ENCODE measurements at places on chromosomes 2 and 18.

- no peaks in the 10 kb centered on the region for H3K27me3 ChIP-seq
- H3K4me1 ChIP-seq = no peaks in the 10 kb centered on the region
- no peaks in the 10 kb centered on the region for H3K36me3 ChIP-seq
- no peak overlapping the region for H3K4me3 ChIP-seq
- no peak overlapping the region for H3K27ac ChIP-seq
These were observed 441.8 kb downstream of the CMPK2 start for GRCh38 chr2:6423944-6424343.

DNA sequence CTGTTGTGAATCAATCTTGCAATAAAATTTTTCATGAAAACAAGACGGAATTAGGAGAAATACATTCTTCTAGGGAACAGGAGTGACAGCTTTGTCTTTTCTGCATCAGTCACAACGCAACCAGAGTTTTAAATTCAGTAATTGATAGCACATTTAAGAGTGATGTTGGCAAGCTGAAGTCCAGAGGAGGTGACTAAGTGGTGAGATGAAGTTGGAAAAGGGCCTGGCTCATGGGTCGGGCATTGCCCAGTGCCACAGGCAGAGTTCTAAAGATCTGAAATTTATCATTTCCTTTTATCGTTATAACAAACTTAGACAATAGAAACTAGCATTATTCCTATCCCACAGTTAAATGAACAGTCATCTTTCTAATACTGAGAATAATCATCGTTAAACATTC, 764.6 kb upstream of the ZEB2 start:
- DNase-seq = no peak
- H3K27ac ChIP-seq = no peak overlapping the region
- no peak overlapping the region for H3K4me3 ChIP-seq
- no peaks in the 10 kb centered on the region for H3K36me3 ChIP-seq

DNA sequence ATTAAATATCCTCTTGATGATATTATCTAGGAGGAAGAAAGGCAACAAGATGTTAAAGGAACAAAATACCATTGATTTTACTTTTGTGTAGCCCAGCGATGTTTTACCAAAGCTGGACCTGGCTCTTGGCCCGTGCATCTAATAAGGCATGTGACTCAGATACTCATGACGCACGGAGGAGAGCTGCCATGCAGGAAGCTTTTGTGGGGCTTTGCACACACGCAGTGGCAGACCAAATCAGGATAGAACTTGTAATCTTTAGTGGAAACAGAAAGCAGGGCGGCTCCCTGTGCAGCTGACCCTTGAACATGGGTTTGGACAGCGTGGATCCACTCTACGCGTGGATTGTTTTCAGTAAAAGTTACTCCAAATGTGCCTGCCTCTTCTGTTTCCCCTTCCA, 190.0 kb downstream of the NAPG start:
- no peak overlapping the region for H3K27ac ChIP-seq
- H3K4me3 ChIP-seq = no peak overlapping the region
- DNase-seq = no peak

- H3K4me3 ChIP-seq = no peak overlapping the region
- H3K27me3 ChIP-seq = peaks cover 21% of the 10 kb centered on the region
- no peaks in the 10 kb centered on the region for H3K4me1 ChIP-seq
- no peak overlapping the region for H3K27ac ChIP-seq
- no peaks in the 10 kb centered on the region for H3K36me3 ChIP-seq
These were observed 4.0 kb upstream of the HOXD4 start for GRCh38 chr2:176147210-176147799.

GRCh38 chr2:12507295-12507694, 209.4 kb upstream of the TRIB2 start:
- H3K4me3 ChIP-seq = no peak overlapping the region
- H3K27me3 ChIP-seq = no peaks in the 10 kb centered on the region
- H3K36me3 ChIP-seq = no peaks in the 10 kb centered on the region
- H3K27ac ChIP-seq = peak overlapping the region; percentile 33
- DNase-seq = peak; percentile 26

DNA sequence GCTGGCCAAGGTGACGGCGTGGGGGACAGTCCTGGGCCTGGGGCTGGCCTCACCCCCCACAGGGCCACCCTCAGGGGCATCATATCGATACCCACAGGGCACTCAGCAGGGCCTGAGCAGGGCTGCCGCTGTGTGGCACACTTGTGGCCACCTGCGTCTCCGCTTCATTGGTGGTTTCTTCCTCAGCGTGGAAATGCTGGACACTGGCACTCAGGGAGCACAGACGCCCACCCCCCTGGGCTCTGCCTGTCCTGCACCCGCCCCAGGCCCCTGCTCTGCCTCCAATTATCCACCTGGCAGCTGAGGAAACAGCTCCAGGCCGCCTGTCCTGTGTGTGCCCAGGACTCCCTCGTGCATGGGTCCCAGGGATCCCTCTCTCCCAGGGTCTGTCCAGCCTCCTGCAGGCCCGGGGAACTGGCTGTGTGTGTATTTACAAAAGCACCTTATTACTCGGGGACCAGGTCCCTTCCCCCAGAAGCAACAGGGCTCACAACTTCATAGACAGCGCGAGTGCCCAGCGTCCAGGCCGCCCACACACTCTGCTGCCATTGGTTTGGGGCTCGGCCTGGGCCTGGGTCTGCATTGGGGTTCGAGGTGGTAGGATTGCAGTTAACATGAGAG, 13.1 kb downstream of the CROCC2 start:
- no peaks in the 10 kb centered on the region for H3K27me3 ChIP-seq
- no peaks in the 10 kb centered on the region for H3K36me3 ChIP-seq
- peak; percentile 2 for DNase-seq
- H3K4me1 ChIP-seq = peaks cover 6% of the 10 kb centered on the region
- no peak overlapping the region for H3K4me3 ChIP-seq

DNA sequence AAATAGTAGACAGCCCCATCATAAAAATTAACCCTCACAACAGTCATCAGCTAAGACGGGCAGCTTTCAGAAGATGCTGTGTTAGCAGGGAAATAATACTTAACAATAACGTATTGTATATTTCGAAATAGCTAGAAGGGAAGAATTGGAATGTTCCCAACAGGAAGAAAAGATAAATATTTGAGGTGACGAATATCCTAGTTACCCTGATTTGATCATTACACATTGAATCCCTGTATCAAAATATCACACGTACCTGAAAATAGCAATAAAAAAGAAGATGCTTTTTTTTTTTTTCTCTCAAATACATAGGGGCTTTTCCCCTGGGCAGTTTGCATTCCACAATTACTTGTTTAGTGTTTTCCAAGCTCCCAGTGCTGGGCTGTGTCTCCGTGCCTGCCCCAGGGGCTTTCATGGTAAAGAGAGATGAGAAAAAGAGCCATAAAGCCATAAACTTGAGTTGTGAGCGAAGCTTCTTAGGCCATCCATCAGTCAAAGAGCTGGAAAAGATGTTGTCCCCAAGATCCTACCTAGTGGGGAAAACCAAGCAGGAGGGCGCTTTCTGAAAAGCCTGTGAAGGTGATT, 183.0 kb upstream of the REV1 start:
- H3K27ac ChIP-seq = no peak overlapping the region
- no peaks in the 10 kb centered on the region for H3K36me3 ChIP-seq
- no peaks in the 10 kb centered on the region for H3K27me3 ChIP-seq
- H3K4me3 ChIP-seq = no peak overlapping the region
- DNase-seq = no peak
- no peaks in the 10 kb centered on the region for H3K4me1 ChIP-seq

GRCh38 chr2:128523457-128523856, 204.8 kb upstream of the HS6ST1 start:
- H3K27me3 ChIP-seq = peaks cover 29% of the 10 kb centered on the region
- H3K27ac ChIP-seq = no peak overlapping the region
- H3K36me3 ChIP-seq = no peaks in the 10 kb centered on the region
- DNase-seq = no peak
- no peak overlapping the region for H3K4me3 ChIP-seq

DNA sequence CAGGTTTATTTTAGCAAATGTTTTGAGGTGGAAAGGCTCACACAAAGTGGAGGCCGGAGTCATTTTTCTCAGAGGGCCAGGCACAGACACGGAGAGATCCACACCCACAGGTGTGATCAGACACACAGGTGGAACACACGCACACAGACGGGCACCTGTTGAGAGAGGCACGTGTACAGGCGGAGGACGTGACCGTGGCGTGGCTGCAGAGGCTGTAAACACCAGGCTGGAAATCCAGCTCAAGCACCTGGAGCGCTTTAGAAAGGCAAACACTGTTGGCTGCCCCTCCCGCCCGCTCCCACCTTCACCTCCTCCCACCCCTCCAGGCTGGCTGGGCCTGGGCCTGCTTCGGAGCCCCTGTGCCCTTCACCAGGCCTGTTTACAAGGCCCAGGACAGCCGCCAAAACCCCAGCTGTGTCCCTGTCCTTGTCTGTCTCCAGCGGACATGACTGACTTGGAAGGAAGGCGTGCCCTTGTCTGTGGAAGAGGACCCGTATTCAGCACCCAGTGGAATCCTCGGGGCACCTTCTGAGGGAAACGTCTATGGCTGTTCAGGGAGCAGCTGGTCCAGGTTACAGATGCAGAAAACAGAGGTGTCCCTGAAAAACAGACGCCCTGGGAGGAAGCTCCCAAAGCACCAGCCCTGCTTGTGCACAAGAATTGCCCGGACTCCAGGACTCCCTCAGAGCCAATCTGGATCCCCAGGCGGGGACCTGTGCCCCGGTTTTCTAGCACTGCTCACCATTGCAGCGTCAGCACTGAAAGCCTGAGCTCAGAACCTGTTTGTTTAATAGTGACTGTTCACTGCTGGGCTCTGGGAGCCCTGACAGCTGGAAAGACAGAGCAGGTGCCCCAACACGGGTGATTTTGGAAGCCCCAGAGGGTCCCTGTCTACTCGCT, 134.3 kb upstream of the HAAO start:
- H3K27me3 ChIP-seq = no peaks in the 10 kb centered on the region
- H3K36me3 ChIP-seq = no peaks in the 10 kb centered on the region
- DNase-seq = no peak
- no peak overlapping the region for H3K27ac ChIP-seq

DNA sequence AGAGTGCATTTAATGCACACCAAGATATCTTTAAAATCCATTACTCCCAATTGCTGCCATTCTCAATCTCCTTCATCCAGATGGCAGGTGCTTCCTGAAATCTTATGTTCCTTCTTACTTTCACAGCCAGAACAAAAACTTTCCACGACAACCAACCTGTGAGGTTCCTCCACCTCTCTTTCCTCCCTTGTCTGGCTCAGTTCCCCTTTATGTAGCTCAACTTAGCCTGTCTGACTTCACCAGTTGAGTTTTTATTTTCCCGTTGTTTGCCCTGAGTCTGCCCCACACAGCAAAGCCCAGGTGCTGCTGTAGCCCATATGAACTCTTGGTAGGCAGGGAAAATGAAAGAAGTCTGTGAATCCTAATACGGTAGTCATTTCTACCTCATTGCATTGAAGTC, 112.5 kb downstream of the MREG start:
- no peak overlapping the region for H3K27ac ChIP-seq
- H3K4me3 ChIP-seq = no peak overlapping the region
- no peak for DNase-seq
- H3K36me3 ChIP-seq = no peaks in the 10 kb centered on the region

DNA sequence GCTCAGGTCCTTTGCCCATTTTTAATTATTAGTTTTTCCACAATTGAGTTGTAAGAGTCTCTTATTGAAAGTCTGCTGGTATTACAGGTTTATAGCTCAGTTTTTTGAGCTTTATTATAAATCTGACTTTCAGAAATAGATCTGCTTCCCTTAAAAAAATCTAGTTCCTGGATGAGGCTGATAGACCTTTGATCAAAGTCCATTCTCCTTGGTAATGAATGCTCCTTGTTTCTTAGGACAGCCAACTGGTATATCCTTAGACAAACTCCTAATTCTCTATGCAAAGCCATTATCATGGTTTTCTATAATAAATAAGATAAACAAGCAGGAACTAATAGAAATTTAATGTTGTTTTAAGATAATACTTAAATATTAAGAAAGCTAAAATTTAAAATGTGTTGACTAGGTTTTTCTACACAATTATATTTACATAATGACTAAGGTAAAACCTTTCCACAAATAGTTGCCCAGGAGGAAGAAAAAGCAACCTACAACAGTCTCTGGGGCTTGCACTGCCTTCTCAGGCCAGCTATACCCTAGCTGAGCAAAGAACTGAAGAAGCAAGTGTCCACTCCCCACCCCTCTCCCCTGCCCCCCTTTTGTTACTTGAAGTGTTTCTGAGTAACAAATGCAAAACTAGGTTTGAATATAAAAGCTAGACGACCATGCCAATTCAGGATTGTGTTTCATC, 16.9 kb downstream of the NT5DC4 start:
- H3K36me3 ChIP-seq = no peaks in the 10 kb centered on the region
- H3K27ac ChIP-seq = no peak overlapping the region
- H3K27me3 ChIP-seq = no peaks in the 10 kb centered on the region
- no peak overlapping the region for H3K4me3 ChIP-seq

DNA sequence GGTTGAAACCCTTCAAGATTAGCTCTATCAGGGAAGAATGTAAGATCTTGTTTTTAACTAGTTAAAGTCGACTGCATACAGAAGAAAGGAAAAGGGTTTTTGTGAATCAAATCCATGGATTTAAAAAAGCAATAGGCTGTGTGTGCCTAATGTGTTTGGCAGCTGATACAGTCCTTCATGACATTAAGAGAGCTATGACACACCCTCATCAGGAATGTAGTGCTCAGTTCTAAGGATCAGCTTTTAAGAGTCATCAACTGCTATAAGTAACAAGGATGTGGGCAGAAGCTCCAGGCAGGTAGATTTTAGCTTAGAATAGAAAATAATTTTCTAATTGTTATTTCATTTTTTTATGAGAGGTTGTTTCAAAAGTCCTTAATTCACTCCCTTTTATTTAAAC, 52.9 kb downstream of the PPP1R1C start:
- no peak overlapping the region for H3K4me3 ChIP-seq
- no peaks in the 10 kb centered on the region for H3K36me3 ChIP-seq
- no peaks in the 10 kb centered on the region for H3K27me3 ChIP-seq
- H3K27ac ChIP-seq = no peak overlapping the region

DNA sequence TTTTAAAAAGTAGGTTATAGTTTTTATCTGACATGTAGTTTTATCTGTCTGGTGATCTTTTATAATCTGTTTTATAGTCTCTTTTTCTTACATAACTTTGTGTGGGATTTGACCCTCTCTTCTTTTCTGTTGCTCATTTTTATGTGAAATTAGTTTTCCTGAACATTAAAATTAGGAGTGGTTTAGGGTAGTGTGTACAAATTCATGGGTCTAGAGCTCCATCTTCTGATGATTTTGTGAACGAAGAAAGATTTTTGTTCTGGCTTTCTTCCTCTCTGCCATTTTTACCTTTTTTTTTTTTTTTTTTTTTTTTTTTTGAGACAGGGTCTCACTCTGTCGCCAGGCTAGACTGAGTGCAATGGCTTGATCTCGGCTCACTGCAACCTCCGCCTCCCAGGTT, 46.6 kb downstream of the SLC30A6 start:
- H3K27ac ChIP-seq = no peak overlapping the region
- no peak overlapping the region for H3K4me3 ChIP-seq
- H3K4me1 ChIP-seq = no peaks in the 10 kb centered on the region
- H3K27me3 ChIP-seq = no peaks in the 10 kb centered on the region

Data from T-cell (primary cell).